Esophagus muscularis mucosa (tissue), 4 donors: ENCODE measurements at places on chromosomes 12 and 14. TPM values are rescaled to one million over a fixed set of nuclear protein-coding genes. Genes with fewer than 3 reads are reported as not detected.

DNA sequence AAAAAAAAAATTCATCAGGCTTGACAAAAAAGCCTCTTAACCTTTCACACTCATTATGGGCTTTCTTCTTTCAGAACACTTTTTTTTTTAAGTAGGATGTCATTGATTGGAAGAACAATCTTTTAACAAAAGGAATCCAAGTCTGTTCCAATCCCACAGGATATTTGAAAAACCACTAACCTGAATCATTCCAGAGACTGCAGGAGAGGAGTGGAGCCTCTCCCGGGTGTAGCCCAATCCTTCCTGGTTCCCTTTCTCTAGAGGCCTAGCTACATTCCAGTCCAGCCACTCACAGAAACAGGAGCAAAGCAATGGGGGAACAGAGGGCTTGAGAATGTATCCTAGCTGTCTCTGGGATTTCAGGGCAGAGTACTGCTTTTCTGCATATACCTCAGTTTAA, 4.3 kb downstream of the MFAP5 start:
- no peak for DNase-seq

Gene RNASE4
- total RNA-seq = 82.0 TPM

DNA sequence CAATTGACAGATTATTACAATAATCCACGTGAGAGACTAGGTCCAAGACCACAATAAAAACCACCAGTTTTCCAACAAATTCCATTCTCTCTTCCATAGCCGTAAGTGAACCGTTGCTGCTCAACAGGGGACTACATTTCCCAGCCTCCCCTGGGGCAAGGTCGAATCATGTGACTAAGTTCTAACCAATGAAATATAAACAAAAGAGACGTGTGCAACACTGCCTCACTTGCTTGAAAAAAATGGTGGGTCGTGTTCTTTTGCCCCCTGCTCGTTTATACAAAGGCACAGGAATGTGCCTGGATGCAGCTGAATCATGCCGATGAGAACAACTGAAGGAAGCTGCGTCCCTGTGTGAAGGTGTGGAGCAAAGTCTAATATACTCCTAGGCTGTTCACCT, 51.1 kb downstream of the HSPB8 start:
- no peak for DNase-seq

DNA sequence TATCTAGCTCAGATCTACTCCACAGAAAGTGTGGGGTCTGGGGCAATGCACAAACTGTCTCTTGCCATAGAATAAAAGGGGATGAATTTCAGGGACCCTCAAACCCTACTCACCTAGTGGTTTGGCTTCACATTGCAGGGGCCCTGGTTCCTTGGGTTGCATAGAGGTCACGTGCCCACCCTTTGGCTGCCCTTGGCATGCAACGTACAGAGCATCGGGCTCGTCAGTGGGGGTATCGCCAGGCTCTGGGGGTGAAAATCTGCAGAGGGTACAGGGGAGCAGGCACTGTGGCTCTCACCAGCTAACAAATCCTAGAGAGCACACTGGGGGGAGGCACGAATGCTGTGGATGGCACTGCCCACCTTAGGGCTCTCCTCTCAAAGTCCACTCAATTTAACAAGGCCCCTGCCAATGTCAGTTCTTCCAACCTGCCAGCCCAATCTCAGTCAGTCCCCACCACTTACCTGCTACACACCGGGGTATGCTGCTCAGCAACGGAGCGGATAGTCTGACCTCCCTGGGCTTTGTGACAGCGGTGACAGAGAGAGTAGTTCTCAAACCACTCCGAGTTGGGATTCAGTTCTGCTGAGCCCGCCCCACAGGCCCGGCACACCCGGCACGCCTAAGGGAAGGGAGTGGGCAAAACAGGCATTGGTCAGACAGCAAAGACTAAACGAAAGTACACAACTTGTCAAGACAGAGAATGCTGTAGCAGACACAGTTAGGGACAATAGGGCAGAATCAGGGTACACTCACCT, 8.0 kb downstream of the KMT2D start:
- no peak for DNase-seq

DNA sequence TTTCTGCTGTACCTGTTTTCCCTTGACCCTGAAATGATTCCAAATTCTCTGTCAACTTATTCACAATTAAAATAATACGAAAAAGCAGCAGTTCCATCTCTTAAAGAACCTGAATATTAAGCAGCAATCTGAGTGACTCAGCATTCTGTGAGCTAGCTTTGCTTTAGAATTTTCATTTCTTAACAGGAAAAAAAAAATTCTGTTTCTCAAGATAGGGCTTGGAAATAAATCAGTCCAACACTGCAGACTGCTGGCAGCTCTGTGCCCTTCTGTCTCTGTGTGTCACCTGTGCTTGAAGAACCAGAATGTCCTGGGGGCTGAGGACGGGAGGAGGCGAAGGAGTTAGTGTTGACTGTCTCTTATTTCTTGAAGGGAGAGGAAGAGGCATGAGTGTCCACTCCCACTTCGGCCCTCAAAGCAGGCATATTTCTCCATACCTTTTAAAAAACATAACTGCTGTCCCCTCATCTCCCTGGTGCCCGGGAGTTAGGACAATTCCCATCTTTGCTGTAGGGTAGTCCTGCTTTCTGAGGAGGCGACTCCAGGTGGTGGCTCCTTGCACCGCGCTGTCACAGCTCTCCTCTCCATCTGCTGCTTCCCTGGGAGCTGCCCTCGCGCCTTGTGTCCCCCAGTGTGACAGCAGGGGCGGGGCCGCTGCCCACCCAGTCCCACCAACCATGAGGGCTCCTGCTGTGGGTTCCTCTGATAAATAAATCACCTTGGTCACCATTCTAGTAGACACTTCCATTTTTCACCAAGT, 203.1 kb downstream of the CALM1 start:
- no peak for DNase-seq

- no peak for DNase-seq
Observed at GRCh38 chr12:109998241-109998903, 858 bp upstream of the ANKRD13A start.

DNA sequence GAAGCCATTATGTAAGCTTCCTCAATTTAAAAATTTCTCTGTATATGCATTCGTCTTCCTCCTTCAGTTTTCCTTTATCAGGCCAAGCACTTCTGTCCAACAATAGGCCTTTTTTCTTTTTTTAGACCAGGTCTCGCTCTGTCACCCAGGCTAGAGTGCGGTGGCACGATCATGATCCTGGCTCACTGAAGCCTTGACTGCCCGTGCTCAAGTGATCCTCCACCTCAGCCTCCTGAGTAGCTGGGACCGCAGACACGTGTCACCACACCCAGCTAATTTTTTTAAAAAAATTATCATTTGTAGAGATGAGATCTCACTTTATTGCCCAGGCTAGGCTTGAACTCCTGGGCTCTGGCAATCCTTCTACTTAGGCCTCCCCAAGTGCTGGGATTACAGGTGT, 25.8 kb downstream of the TAOK3 start:
- DNase-seq = no peak

Gene ALDH2
- 195 TPM for total RNA-seq

Gene FGD6
- total RNA-seq = 48.6 TPM

DNA sequence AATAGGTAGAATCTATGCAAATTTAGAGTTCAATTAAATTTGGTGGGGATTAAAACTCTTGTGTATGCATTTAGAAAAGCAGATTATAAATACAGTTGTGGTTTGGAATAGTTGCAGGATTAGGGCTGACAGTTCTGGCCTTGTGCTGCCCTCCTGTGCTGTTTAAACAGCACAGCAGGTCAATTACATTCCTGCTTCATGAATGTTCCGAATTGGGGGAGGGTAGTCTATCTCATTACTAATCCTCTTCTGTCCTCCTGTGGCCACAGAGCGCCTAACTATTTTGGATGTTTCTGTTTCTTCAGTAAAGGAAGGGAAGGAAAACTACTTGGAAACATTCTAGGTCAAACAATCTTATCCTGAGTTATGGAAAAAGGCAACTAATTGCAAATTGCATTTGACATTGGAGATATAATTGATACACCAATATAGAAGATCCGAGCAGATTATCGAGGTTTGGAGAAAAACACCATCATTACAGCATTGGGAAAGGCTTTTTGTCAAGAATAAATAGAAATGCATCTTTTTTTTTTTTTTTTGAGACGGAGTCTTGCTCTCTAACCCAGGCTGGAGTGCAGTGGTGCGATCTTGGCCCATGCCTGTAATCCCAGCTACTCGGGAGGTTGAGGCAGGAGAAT, 8.7 kb upstream of the GPR19 start:
- DNase-seq = no peak

GRCh38 chr14:61632401-61632800, 62.9 kb upstream of the HIF1A start:
- DNase-seq = no peak

DNA sequence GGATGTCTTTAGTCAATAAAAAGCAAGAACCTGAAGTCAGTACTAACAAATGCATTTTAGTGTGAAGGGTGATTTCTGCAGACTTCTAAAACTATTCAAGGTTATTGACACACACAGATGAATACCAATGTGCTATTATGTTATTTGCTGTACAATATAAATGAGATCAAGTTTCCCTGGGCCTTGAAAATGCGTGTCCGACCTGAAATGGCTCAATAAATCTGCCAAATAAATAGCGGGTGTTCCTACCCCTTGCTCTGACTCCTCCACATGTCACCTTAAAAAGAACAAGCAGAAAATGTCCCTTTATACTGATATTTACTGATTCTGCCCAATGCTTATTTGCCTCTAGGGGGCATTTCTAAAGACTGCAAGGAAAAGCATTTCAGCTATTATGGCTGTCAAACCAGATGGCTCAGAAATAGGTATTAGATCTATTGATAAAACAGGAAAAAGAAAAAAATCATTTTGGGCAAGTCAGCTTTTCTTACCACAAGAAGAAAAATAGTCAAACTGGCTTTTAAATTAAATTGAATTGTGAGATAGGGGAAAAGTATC, 367.3 kb upstream of the KITLG start:
- DNase-seq = no peak

DNA sequence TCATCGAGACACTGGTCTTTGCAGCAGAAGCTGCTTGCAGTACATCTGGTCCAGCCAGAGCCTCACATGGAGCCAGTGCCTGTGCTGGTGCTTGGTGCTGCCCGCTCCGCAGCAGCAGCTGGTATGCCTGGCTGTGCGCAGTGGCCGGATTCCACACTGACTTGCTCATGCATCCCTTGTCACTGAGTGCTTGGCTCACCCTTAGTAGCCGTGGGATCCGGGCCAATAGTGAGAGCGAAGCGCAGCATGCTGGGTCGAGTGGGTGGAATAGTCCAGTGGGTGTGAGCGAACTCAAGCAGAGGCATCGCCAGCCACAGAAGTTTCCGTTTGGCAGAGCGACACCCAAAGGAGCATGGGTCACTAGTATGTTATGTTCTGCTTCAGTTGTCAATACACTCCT, 10.1 kb upstream of the FBXO33 start:
- no peak for DNase-seq

Gene SYCP3
- not detected for total RNA-seq

DNA sequence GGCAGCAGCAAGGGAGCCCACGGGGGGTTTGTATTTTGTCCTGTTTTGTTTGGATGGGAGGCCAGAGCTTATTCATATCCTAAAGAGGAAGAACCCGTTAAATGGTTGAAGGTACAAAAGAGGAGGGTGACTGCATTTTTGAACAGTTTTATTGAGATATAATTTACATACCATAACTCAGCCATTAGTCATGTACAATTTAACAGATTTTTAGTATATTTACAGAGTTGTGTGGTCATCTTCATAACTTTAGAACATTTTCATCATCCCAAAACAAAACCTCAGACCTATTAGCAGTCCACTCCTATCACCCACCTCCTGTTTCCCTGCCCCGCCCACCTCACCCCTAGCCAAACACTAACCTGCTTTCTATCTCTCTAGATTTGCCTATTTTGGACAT, 12.6 kb downstream of the NRDE2 start:
- DNase-seq = no peak

DNA sequence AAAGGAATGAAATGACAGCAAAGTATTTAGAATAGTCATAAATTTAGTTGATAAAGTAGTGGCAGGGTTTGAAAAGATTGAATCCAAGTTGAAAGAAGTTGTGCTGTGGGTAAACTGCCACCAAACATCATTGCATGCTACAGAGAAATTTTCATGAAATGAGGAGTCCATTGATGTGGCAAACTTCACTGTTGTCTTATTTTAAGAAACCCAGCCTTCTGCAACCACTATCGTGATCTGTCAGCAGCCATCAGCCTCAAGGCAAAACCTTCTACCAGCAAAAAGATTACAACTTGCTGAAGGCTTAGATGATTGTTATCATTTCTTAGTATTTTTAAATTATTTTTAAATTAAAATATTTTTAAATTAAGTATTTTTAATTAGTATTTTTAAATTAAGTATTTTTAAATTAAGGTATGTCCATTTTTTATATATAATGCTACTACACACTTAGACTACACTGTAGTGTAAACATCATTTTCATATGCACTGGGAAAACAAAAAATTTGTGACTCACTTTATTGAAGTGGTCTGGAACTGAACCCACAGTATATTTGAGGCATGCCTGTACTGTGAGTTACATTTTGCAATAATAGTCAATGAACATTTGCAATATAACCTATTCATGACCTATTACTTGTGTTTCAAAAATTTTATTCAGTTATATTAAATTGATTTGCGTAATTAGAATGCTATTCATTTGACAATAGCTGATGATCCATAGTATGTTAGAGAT, 67.2 kb upstream of the SYT1 start:
- DNase-seq = no peak

DNA sequence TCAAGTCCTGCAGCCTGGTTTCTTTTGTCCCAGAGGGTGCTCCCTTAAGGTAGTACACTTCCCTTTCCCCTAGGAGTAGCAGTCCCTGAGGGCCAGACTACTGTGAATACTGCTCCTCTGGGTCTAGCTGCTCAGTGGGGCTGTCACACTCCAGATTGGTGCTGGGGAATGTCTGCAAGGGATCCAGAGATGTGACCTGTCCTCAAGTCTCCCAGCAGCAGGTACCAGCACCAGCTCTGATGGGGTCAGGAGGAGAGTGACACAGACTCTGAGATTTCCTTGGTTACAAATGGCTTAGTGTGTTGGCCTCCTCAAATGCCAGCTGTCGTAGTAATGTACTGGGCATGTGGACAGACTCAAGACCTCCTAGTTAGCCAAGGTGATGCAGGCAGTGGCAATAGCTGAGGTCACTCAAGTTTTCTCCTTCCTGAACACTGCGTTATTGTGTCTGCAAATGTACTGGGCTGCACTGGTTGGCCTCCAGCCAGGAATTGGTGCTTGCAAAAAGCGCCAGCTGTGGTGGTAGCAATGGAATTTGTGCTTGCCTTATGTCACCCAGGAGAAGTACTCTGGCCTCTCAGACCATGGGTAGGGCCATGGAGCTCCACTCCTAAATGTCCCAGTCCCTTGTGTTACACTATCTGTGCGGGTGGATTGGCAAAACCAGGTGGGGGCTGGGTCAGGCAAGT, 36.4 kb upstream of the AEBP2 start:
- no peak for DNase-seq

- DNase-seq = no peak
Observed at GRCh38 chr14:85991156-85991555, 461.2 kb downstream of the FLRT2 start.

DNA sequence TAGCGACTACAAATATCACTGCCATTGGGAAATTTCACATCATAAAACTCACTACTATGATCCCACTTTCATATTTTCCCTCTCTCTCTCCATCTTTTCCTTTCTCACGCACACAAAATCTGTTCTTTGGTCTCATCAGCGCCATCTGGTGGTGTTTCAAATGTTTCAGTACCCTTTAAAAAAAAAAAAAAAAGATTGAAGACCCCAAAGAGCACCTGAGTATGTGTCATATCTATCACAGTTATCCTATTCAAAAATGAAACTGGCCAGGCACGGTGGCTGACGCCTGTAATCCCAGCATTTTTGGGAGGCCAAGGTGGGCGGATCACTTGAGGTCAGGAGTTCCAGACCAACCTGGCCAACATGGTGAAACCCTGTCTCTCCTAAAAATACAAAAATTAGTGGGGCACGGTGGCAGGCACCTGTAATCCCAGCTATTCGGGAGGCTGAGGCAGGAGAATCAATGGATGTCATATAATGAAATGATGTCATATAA, 72.4 kb downstream of the TTC9 start:
- no peak for DNase-seq
